ENCODE measurements at places on chromosomes 12 and 14.

- no peak for DNase-seq
Observed at GRCh38 chr14:65179918-65180724, 77.8 kb upstream of the MAX start.

DNA sequence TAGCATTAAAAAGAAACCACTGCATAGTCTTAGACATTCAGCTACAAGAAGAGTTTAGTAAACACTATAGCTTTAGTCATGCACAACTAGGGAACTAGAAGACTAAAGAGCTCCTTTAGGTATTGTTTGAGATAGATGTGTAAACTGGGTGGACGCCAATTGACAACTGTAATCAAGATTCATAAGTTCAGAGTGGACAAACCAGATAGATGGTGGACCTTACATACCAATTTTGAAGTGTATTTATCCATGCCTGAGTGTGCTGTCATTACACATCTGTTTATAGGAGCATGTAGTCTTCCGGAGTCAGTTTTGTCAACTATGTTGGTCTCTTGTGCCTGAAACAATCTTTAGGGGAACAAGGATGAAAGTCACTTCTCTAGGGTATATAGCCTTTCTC, 96.6 kb downstream of the LMO3 start:
- no peak for DNase-seq

DNA sequence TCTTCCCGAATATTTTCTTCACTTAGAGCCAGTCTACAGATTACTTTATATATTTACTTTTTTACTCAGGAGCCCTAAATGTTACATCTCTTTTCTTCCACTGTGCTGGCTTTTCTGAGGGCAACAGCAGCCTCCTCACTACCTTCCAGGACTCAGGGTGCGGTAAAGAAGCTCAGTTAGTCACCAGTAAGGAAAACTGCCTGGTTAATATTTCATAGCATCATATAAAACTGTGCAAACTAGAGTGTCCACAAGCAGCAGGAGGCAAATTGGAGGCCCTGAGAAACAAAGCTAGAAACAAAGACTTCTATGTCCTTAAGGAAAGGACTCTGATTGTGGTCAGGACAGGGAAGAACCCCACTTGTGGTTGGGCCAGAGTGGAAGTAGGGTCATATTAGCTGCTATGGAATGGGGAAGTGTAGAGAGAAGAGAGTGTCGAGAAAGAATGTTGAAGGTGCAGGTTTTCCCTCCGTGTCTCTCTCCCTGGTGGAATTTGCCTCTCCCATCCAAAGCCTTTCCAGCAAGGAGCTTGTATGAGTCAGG, 220.1 kb downstream of the SLC15A4 start:
- DNase-seq, result no peak

- DNase-seq, result no peak
Observed at GRCh38 chr12:50928392-50928791, 24.0 kb upstream of the HIGD1C start.

DNA sequence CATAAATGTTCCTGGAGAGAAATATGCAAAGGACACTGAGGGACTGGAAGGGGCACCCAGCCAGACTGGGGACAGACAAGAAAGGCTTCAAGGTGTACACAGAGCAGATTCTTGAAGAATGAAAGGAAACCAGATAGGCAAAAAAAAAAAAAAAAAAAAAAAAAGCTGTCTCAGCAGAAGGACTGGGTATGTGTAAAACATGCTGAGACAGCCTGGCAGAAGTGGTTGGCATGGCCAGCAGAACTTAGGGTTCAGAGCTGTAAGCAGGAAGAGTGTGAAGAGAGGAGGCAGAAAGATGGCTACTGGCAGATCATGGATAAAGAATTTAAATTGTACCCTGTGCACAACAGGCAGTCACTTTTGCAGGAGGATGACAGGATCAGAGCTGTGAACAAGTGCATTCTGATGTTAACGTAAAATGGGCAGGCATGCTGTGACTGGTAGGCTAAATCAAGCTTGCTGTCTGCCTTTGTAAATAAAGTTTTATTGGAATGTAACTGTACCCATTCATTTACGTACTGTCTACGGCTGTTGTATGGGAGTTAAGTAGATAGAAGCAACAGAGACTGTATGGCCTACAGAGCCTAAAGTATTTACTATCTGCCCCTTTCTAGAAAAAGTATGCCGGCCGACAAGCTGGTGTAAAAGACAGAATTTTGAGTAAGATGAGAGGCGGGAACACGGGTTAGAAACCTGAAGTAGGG, 42.2 kb downstream of the UBR7 start:
- DNase-seq, result no peak

- DNase-seq, result no peak
Observed at GRCh38 chr14:68104518-68104917, 284.9 kb downstream of the RAD51B start.

GRCh38 chr14:35730871-35731270, 78.2 kb downstream of the RALGAPA1 start:
- no peak for DNase-seq

DNA sequence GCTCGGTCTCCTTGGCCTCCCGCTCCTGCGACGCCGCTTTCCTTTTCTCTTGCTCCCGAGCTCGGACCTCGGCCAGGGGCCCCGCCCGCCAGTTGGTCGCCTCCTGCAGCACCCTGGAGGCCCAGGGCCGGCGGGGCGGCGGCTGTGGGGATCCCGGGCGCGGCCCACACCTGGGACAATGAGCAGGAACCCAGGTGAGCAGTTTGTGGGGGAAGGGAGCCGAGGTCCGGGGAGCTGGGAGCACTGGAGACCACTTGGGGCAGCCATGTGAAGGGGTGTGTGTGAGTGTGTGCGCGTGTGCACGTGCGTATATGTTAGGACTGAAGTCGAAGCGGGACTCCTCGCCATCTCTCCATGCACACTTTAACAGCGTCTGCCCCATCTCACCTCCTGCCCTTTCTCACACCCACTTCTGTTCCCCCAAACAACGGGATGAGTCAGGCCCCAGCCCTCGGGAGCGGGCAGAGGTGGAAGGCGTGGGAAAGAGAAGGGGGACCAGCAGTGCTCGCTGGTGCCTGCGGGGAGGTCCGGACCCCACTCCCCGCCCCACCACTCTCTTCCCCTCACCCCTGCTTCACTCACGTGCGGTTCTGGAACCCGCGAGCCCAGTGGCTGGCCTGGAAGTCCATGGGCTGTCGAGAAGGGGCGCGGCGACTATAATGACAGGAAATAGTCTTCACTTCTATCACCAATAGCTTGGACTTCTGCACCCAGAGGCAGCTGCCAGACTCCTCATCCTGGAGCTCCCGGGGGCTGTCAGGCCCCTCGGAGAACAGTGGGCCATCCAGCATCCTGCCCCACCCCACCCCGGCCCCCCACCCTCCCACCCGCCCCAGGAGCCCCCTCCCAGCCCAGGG, 450 bp downstream of the DDN start:
- peak; percentile 19 for DNase-seq

GRCh38 chr14:23729720-23730387, 93.7 kb downstream of the DHRS2 start:
- no peak for DNase-seq

DNA sequence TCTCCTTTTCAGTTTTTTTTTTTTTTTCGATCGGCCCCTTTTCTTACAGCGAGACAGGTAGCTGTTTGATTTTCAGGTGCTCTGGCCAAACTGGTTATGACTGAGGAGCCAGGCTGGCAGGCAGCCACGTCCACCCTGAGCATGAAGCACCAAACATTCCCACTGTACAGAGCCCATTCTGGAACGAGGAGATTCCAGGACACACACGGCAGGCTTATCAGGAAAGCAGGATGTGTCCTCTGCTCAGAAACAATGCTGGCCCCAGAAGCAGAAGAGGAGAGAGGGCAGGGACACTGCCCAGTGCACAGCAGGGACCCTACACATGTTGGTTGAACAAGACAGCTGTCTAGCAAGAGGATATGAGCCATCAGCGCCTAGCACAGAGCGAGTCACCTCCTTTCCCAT, 3.7 kb upstream of the KRT2 start:
- no peak for DNase-seq

DNA sequence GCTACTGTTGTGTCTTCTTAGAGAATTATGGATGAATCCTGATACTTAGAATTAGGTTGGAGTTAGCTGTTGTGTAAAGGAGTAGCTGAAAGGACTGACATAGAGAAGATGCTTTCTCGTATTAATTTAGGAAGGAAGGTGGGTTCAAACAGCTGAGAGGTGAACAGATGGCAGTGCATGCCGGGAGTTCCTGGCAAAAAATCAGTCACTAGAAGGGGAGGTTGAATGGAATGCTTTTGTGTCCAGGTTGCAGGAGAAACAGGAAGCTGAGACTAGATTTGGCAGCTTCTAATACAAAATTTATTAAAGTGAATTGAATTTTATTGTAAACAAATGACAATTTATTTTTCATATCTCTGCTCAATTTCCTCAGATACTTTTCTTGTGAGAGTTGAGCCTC, 70.8 kb downstream of the BTG1 start:
- no peak for DNase-seq

GRCh38 chr14:64234877-64235651, 59.1 kb downstream of the ESR2 start:
- no peak for DNase-seq

GRCh38 chr14:57982804-57983634, 117.1 kb upstream of the SLC35F4 start:
- DNase-seq, result no peak

DNA sequence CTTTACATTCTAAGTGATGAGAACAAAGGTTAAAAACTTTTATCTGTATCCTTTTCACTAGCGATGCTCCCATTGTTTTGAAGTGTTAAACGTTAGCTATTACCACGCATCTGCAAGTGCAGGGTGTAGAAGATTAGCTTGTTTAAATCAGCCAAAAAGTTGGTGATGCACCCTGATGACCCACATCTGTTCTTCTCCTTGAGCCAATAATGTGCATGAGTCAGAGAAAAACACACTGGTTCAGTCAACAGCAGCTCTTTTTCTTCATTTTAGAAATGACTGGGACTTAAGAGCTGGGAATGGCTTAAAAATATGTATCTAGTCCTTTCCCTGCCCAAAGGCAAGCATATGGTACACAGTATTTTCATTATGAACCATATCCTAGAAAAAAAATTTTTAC, 323.5 kb upstream of the PDE3A start:
- DNase-seq, result no peak

DNA sequence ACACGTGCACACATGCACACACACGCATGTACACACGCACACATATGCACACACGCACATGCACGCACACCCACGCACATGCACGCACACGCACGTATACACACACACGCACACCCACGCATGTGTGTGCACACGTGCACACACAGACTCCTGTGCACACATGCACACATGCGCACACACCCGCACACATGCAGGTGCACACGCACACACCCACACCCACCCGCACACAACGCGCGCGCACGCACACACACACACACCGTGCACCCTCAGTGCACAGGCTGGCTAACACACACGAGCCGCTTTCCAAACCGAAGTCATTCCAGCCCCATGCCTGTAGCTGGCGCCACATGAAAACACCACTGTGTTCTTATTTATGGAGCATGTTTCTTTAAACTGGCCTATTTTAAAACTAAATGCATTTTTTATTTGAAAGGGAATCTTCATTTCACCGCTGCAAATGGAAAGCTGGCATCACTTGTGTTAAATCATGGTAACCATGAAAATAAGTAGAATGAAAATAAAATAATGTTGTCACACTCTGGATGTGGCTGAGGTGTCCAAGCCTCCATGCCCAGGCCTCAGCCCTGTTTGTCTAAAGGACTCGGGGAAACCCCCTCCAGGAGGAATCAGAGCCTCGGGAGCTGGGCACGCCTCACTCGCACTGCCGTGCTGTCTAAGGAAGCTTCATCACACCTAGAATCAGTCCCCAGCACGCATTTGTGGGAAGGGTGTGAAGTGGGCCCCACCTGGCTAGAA, 45.1 kb downstream of the GALNT9 start:
- no peak for DNase-seq

DNA sequence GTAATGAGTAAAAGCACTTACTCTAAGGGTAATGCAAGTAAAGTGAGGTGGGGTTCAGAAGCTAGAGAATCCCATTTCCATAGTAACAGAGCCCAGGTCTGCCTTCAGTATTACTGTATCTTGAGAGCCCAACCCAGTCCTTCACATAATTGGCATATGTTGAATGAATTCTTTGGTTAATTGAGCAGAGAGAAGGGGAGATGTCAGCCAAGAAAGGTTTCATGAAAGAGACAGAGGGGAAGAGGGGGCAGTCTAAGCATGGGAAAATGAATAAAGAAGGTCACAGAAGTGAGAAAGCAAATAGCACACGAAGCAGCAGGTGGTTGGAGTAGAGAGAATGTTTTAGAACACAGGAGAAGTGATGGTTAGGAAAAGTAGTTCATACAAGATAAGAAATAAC, 371.1 kb downstream of the SEC23A start:
- no peak for DNase-seq

DNA sequence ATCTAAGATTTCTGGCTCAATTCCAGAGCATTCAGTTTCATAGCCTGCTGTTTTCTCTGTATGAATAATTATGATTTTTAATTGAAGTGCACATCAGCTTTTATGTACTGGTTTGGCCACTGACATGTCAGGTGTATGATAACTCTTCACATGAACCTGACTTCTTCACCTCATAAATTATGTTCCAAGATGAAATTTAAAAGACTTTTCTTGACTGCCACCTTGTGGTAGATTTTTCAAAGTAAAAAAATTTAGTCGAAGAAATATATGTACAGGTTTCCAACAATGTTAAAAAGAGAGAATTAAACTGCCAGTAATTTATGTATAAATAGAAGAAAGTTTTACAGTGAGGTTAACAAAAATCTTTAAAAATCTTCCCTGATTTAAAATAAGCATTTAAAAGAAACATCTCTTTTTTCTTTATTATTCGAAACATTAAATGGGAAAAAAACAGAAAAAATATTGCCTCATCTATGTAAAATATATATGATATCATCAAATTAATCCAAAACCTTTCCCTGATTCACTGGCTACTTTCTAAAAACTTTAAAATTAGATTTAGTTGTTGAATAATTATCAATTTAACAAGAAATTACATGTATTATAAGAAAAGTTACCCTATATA, 124.9 kb upstream of the ATXN7L3B start:
- DNase-seq, result no peak

Data from activated gamma-delta T cell (primary cell).